AG04449 (cell line): ENCODE measurements at places on chromosomes 5 and 9.

- no peak for DNase-seq
Measured at GRCh38 chr9:12538842-12539579, 154.2 kb upstream of the TYRP1 start.

DNA sequence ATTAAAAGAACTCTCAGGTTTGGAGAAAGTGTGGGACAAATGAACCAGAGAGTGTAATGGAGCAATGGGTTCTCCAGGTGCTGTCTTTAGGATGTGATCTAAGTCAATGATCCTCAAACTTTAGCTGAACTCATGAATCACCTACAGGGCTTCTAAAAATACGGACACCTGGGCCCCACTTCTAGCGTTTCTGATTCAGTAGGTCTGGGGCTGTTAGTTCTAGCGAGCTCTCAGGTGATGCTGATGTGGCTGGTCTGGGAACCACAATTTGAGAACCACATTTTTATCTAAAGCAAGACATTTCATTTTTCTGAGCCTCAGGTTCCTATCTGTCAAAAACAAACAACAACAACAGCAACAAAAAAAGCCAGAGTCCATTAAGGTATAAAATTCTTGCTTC, 35.1 kb upstream of the PCA3 start:
- DNase-seq = no peak

DNA sequence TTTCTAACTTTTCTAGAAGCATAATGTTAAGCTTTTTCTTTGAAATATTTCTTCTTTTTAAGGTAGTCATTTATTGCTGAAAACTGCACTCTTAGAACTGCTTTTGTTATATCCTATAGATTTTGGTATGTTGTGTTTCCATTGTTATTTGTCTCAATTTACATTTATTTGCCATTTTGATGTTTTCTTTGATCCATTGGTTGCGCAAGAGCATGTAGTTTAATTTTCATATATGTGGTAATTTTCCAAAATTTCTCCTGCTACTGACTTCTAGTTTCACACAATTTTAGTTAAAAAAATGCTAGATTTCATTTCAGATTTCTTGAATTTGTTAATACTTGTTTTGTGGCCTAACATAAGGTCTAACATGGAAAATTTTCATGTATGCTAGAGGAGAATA, 1029.3 kb upstream of the TYRP1 start:
- no peak for DNase-seq

DNA sequence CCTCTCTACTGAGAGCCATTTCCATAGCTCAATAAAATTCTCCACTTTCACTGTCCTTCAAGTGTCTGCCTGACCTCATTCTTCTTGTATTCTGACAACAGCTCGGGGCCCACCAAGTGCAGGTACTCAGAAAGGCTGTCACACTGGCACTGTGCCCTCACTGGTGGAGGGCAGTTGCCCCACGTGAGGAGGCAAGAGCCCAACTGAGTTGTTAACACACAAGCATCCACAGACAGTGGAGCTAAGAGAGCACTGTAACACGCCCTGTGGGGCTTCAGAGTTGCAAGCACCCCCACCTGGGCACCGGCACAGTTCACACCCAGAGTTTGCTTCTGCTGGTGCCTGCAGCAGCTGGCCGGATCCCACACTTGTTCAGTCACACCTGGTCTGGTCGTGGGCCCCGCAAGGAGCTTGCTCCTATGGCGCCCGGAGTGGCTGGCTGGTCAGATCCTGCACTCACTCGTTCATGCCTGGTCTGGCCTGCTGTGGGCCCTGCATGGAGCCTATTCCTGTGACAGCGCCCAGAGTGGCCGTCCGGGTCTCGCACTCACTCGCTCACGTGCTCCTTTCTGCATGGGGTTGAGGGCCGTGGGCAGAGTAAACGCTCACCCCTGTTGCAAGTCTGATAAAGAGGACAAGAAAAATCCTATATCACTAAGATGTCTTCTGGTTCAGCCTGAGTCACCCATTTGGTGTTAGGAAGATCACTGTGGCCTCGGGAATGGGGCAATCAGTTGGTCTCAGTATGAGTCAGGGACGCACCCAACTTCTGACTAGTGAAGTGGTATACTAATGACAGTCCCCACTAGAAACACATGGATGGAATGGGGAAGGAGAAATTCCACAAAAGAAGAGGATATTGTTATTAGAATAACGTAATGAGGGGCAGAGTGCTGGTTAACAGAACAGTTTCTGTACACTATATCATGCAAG, 87.0 kb upstream of the CCNH start:
- no peak for DNase-seq

GRCh38 chr9:100355561-100355960, 2.8 kb upstream of the TEX10 start:
- no peak for DNase-seq

- DNase-seq = no peak
Measured at GRCh38 chr5:149632311-149633251, 51.3 kb downstream of the ARHGEF37 start.
